ENCODE measurements at places on chromosomes 1 and 21. TPM values are rescaled to one million over a fixed set of nuclear protein-coding genes. Genes with fewer than 3 reads are reported as not detected.

Gene KIF14
- total RNA-seq: 0.36 TPM

Gene DYRK3
- 11.5 TPM for total RNA-seq

Gene NOTCH2
- 55.7 TPM for total RNA-seq

Gene LEFTY2
- total RNA-seq: 0.78 TPM

Gene SUSD4
- total RNA-seq: 4.1 TPM

GRCh38 chr1:42767510-42768000 is 506 bp downstream of the C1orf50 start:
- no peak for DNase-seq

DNA sequence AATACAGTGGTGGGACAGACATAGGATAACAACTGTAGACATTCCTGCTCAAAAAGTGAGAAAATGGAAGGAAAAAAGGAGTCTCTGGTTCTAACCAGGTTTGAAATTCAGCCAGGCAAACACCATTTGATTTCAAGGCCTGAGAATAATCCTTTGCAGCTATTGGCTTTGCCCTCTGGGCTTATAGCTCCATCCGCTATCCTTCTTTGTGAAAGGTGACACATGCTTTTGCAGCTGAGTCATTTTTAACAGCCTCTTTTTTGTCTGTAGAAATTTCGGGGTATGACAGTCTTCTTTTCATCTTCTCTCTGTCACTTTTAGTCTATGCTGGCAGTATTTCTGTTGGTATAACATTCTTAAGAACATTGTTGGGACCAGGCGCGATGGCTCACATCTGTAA is 16.2 kb downstream of the SDHC start:
- DNase-seq: no peak

- DNase-seq: peak; percentile 21
Observed at GRCh38 chr1:114703242-114703641, 7.9 kb upstream of the AMPD1 start.

GRCh38 chr1:199279872-199280645 is 641.2 kb downstream of the PTPRC start:
- DNase-seq: no peak

GRCh38 chr1:60890664-60891063 is 191.7 kb upstream of the NFIA start:
- no peak for DNase-seq

GRCh38 chr1:6624710-6625583 is at the start of gene THAP3:
Gene THAP3, plus strand, starts transcription at chr1:6624868. Its CDS starts 351 bp downstream, at chr1:6625219.
- DNase-seq: peak; percentile 93

- DNase-seq: no peak
Observed at GRCh38 chr1:30889511-30889910, 19.0 kb downstream of the SDC3 start.

- DNase-seq: no peak
Observed at GRCh38 chr1:234780531-234781162, 170.7 kb upstream of the IRF2BP2 start.

DNA sequence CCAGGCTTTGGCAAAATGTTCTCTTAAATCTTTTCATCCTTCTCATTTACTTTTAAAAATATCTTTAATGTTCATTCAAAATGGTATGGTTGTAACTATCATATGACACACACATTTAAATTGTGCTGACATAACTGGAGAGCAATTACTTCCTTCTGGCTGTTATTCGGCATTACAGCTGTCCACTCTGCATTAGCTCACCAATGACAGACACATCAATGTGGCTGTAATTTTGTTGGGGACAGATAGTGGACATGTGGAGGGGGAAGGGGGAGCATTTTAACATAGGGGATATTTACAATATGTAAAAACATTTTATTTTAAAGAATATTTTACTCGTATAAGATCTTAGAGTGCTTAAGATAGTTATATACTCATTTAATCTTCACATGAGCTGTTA is 319.8 kb downstream of the HMCN1 start:
- no peak for DNase-seq
